ENCODE measurements at places on chromosomes 6 and 20.
A peak's percentile ranks its signal among the peaks of the same experiment; 100 is the strongest.

- no peak for DNase-seq
These were observed 28.8 kb downstream of the METTL24 start for GRCh38 chr6:110329348-110329713.

- no peak for DNase-seq
These were observed 48.1 kb downstream of the PSMG4 start for GRCh38 chr6:3306848-3307247.

- DNase-seq, result no peak
These were observed 2.0 kb downstream of the ZNF318 start for GRCh38 chr6:43367245-43367984.

DNA sequence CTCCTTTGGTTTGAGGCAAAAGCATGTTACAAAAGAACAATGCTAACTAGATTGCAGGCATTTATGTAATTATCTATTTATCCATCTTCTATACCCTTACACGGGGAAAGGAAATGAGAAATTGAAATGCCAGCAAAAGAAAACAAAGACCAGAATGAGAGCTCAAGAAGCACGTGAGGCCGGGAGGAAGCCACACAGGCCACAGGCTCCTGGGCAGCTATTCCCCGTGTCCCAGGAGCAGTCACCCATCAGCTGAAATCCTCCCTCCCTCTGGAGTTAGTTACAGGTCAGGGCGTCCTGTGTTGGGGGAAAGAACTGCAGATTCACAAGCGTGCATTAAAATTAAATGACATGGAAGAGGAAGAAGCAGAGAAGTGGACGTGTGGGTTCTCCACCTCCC, 64.7 kb upstream of the RPS6KA2 start:
- no peak for DNase-seq

- DNase-seq, result no peak
These were observed 994 bp downstream of the FOXC1 start for GRCh38 chr6:1610497-1611321.

GRCh38 chr6:105137388-105137787, 42.4 kb downstream of the POPDC3 start:
- no peak for DNase-seq

DNA sequence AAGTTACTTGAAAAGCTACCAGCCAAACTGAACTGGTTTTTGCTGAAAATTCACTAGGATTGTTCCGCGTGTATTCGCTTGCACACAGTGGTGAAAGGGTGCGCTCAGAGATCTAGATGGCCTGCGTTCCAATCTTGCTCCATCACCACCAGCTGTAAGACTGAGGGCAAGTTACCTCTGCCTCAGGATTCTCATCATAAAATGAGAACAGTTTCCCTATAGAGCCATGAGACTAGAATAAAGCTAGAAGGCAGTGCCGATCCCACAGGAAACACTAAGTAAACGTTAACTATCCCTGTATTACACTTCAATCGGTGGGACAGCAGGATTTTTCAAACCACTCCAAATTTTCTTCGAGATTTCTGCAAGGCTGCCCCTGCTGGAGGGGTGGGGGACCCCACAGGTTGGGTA, 838 bp downstream of the AHCY start:
- no peak for DNase-seq

DNA sequence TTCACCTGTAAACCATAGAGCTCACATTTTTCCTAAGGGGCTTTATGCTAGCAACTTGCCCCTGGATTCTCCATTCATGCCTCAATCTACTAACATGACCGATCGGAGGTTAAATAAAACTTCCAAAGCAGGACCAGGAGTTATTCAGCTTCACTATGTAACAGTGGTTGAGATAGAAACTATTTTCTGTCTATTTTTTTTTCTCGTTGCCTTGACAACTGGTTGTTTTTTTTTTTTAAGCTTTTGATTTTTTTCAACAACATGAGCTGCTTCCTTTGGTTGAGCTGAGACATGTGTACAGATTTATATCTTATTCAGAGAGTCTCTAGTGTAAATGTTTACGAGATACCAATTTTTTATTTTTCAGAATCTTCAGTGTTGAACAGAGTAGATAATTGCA, 85.7 kb downstream of the SHLD1 start:
- no peak for DNase-seq

DNA sequence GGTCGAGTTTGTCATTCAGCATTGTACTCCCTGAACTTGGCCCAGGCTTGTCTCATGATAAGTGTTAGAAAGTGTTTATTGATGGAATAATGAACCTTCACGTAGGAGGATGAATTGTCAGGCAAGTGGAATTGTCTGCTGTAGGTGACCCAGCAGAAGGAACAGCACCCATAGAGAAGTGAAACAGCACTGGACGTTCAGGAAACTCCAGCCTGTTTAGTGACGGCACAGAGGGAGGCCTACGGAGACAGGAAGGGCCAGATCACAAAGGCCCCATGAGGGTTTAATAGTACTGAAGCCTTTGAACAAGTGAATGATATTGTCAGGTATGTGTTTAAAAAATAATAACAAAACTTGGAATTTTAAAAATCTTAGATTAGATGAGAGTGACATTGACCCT, 2.9 kb downstream of the STX11 start:
- DNase-seq, result no peak

GRCh38 chr6:44415873-44416502, 28.5 kb downstream of the CDC5L start:
- no peak for DNase-seq

DNA sequence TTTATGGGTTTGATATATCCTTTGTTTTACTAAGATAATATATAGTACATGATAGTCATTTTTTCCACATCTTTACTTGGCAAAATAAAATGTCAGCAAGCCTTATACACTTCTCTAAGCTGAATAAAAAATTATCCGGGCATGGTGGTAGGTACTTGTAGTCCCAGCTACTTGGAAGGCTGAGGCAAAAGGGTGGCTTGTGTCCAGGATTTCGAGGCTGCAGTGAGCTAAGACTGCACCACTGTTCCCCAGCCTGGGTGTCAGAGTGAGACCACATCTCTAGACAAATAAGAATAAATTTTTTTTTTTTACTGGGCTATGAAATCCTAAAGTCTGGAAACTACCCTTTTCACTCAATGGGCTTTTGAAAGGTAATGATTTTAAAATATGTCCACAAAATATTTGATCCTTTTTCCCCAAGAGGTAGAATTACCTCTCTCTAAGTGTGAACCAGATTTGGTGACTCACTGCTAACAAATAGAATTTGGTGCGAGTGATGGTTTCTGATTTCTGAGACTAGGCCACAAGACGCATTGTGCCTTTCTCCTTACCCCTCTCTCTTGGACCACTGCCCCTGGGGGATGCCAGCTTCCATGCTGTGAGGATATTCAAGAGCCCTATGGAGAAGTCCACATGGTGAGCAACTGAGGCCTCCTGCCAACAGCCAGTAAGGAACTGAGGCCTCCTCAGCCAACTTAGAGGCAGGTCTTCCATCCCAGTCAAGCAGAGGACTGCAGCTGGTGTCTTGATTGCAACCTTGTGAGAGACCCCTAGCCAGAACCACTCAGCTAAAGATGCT, 84.2 kb upstream of the ZNFX1 start:
- DNase-seq, result no peak

GRCh38 chr6:157717340-157717748, 105.7 kb upstream of the SNX9 start:
- no peak for DNase-seq

- DNase-seq, result no peak
These were observed 167.8 kb downstream of the WDR27 start for GRCh38 chr6:169534039-169534421.

GRCh38 chr6:17036065-17036393, 65.8 kb upstream of the STMND1 start:
- DNase-seq, result no peak

- no peak for DNase-seq
These were observed 132.5 kb downstream of the ALDH8A1 start for GRCh38 chr6:134817448-134817847.

DNA sequence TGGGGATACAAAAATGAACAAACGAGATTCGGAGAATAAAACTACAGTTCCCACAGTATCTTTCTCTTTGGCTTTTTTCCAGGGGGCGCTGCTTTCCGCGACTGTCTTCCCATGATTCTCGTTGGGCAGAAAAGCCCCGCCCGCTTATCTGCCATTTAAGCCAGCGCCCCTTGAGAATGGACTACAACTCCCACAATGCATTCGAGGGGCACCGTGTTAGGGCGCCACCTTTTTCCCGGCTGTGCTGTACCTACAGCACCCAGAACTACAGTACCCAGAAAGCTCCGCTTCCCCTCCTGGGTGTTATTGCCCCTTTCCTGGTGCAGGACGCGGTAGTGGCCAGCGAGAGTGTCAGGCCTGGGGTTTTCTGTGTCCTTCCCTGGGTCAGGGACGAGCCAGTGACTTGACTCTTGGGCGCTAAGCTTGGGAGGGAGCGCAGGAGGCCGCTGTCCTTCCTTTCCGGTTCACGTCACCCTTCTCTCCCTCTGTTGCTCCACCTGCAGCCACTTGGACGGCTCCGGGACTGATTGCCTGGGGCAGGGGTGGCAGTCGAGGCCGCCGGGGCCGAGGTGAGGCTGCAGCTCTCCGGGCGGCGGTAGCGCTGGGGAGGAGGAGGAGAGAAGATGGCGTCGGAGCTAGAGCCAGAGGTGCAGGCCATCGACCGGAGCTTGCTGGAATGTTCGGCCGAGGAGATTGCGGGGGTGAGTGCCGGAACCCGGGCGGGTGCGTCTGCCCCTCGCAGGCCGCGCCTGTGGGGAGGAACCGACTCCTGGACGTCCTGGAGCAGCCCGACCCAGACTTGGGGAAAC, at the start of gene UBR2:
Gene UBR2, plus strand, starts transcription at position 333 of the 809 bp plus-strand sequence. Its CDS starts 291 bp downstream, at position 624.
- DNase-seq, result peak; percentile 92

GRCh38 chr20:48189181-48189580, 403.9 kb upstream of the SULF2 start:
- DNase-seq, result no peak

- DNase-seq, result no peak
These were observed 50.1 kb downstream of the NFATC2 start for GRCh38 chr20:51492167-51493092.

- no peak for DNase-seq
These were observed 482.8 kb upstream of the SULF2 start for GRCh38 chr20:48267860-48268633.

GRCh38 chr6:152364866-152365265, 272.3 kb downstream of the SYNE1 start:
- DNase-seq, result no peak

GRCh38 chr6:47358440-47359225, 48.9 kb upstream of the TNFRSF21 start:
- no peak for DNase-seq

DNA sequence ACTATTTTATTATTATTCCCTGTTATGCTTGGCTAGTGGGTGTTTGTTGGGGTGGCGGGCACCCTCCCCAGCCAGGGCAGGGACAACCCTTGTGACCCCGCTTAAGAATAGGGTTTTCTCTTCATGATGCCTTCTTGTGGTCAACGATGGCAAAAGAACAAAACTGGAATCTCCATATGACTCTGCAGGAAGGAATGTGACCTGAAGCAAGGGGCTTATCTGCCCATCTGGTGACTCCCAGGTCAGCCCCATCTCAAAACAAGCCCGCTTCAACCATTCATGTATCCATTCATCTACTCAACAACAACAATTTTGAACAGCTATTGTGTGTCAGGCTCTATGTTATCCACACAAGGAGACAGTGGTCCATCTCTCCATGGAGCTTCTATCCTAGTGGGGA, 30.9 kb upstream of the TGM6 start:
- DNase-seq, result no peak

DNA sequence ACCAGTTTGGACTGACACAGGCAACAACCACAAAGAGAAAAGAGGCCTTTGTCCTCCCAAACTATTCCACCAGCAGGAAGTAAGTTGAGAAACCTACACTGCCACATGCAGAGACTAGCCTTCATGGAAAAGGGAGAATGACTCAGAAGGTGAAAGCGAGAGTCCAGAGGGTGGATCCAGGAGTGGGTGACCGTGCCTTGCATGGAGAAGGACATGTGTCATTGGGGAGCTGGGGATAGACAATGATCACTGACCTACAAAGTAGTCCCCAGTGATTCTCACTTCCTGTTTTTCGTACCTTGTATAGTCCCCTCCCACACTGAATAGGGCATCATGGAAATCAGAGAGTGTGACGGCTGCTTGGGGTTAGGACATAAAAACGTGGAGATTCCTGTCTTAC, 91.9 kb downstream of the MYLK4 start:
- DNase-seq, result no peak

DNA sequence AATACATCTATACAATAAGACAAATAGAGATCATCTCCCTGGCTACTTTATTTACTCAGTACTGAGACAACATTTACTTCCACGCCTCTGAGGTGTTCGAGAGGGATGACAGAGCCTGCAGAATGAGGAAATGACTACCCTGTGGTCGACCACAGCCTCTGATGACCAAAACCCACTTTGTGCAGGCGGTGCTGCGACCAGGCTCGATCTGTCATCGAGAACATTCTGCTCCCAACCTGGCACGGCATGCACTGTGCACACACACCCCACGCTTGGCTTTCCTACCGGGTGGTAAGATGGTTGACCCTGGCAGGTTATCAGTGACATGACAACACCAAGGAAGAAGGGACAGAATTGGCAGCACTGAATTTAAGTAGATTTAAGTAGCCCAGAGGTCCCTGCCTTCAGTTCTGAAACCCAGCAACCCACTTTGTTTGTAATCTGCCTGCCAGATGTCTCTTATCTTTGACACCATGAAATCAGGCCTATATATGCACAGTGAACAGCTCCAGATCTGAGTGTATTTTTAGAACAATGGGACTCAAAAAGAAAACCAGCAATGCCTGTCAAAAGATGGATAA, 42.6 kb downstream of the TTI1 start:
- no peak for DNase-seq

DNA sequence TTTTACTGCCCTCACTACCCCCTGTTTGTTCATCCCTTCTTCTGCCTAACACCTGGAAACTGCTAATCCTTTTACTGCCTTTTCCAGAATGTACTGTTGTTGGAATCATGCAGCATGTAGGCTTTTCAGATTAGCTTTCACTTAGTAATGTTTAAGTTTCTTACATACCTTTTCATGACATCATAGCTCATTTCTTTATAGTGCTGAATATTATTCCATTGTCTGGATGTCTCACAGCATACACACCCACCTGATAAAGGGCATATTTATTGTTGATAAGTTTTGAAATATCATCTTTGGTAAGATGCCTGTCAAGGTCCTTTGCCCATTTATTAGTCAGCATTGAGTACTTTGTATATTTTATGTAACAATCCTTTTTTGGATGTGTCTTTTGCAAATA, 588.2 kb upstream of the NRSN1 start:
- no peak for DNase-seq

GRCh38 chr20:38755324-38755910, 7.2 kb downstream of the ACTR5 start:
- no peak for DNase-seq

DNA sequence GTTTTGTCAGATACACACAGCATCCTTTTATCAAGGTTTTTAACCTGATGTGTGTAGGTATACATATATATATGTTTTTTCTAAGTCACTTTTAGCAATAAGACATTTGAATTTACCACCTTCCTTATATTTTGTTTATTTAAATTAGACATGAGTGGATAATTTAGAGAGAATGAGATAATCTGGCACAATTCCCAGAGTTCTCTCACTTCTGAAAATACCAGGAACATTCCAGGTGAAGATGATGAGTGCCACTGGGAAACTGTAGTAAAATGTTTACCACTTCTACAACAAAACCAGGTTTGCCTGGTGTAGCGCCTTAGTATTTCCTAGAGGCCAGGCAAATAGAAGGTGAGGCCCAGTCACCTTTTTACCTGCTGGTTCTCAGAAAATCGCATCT, 189.5 kb downstream of the TMEM242 start:
- no peak for DNase-seq

- DNase-seq, result no peak
These were observed 66.6 kb downstream of the SNX5 start for GRCh38 chr20:17901971-17902370.

GRCh38 chr6:99305021-99305554, 44.4 kb downstream of the FAXC start:
- no peak for DNase-seq

All from T follicular helper cell (primary cell).